ENCODE measurements at places on chromosomes 6 and 20. TPM values are rescaled to one million over a fixed set of nuclear protein-coding genes. Genes with fewer than 3 reads are reported as not detected.

Gene ALDH8A1
- total RNA-seq: 2.0 TPM

Gene RAB32
- total RNA-seq: 39.7 TPM

Gene CD2AP
- total RNA-seq: 40.3 TPM

Gene MCCD1
- not detected for total RNA-seq

Gene NFYA
- total RNA-seq: 42.1 TPM

Gene CDC40
- 16.8 TPM for total RNA-seq

Gene NKX2-4
- total RNA-seq: not detected

Gene ID4
- not detected for total RNA-seq

Gene F13A1
- total RNA-seq: 0.65 TPM

Gene APOM
- total RNA-seq: 5.0 TPM

Gene GTSF1L
- total RNA-seq: not detected

Gene MPC1
- 31.8 TPM for total RNA-seq

Gene DLK2
- total RNA-seq: 30.2 TPM

Gene PRKN
- 6.0 TPM for total RNA-seq

Gene LAMP5
- not detected for total RNA-seq

Gene PNLDC1
- not detected for total RNA-seq

Gene LPA
- total RNA-seq: not detected

Gene PDE7B
- total RNA-seq: 1.4 TPM

Gene OOEP
- total RNA-seq: not detected

Gene SRSF3
- total RNA-seq: 479 TPM

Gene ZFP57
- not detected for total RNA-seq

Gene KAT14
- 15.5 TPM for total RNA-seq

Gene GSTA2
- not detected for total RNA-seq

Gene CFAP206
- total RNA-seq: 0.27 TPM

Gene AKAP12
- 0.34 TPM for total RNA-seq

Gene TULP4
- total RNA-seq: 64.2 TPM

Gene SYCP2L
- total RNA-seq: not detected

Gene TNXB
- total RNA-seq: 4.3 TPM

Gene MCHR2
- not detected for total RNA-seq

Gene ARFGAP1
- total RNA-seq: 97.2 TPM

Gene BACH2
- total RNA-seq: 7.5 TPM

Gene ATP6V1G2
- 2.4 TPM for total RNA-seq
